ENCODE measurements at places on chromosomes 7 and 10.

DNA sequence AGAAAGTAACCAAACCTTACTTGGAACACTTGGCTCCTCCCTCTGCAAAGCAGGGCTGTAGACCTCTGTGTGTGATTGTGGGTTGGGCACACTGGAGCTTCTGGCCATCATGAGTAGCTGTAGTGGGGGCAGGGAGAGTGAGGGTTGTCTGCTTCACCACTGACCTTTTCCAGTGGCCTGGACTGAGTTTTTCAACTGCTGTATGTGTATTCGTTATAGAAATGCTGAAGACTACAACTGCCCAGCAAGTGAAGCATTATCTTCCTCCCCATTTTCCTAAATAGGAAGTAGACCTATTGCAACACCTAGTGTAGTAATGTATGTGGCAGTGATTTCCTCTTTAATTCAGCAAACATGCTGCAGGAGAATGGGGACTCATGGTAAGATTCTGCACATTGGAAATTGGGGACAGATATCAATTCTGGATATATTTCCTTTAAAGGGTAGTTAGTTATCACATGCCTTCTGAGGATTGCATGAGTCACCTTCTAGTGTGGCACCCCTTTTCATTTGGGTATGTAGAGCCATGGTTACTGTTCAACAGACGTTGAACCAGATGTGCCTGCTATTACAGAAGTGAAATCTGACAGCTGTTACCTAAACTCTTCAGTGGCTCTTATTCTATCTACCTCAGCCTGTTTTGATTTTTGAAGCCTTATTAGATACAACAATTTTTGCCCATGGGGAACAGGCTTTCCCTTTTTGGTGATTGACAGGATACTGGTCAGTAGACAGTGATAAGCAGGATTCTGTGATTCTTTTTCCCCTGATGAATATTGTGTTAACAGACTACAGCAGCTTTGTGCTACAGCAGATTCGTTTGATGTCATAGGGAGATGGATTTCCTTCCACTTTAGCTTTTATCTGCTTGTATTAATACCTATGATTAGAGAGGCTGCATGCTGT, 130.9 kb downstream of the SND1 start:
- peak; percentile 38 for DNase-seq

- no peak for DNase-seq
Measured at GRCh38 chr10:112855134-112855533, 94.9 kb upstream of the TCF7L2 start.

- DNase-seq, result no peak
Measured at GRCh38 chr7:10537764-10538163, 435.9 kb upstream of the PHF14 start.

DNA sequence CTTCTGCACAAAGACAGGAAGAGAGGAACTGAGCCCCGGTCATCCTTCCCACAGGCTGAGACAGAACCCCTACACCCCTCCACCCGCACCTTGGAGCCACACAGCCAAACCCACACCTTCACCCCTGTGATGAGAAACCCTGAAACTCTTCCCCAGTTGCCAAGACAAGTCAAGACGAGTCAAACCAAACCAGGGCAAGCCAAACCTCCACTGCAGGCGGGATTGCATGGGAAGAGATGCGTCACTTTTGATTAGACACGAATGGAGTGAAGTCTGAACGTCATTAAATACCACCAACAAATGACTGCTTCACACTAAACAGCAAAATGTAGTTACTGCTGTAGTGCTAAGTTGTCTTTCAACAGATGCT, 73.8 kb downstream of the PRPF18 start:
- DNase-seq, result no peak

- no peak for DNase-seq
Measured at GRCh38 chr7:121860953-121861352, 12.0 kb upstream of the PTPRZ1 start.

DNA sequence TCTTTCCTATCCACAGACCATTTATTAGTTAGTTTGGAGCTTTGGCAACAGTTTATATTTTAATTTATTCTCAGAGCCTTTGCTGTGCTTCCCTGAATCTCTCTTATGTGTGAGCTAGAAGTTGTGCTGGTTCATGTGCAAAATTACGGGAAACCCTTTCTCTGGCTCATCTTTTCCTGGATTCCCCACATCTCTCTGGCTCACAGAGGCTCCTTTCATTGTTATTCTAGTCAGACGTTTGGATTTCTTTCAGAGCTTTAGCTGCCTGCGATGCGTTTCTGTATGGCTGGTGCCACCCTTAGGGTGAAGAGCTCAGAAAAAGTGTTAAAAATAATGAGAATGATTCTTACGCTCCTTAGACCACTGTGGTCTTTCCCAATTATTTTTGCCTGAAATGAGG, 53.3 kb downstream of the TPST1 start:
- DNase-seq, result no peak

DNA sequence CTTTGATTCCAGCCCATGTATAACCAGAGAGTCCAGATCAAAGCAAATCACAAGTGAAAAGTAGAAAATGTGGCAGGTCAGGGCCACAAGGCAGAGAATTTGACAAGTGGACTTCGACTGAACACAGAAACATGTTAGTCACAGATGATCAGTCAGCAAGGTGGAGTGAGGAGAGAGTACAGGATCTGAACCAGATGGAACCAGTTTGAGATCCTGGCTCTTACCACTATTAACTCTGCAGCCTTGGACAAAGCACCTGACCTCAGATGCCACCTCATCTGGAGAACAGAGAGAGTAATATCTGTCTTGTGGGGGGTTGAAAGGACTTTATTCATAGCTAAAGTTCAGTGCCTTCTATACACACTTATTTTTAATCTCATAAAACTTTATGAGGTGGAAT, 4.4 kb downstream of the MRLN start:
- peak; percentile 72 for DNase-seq

Measured in kidney tubule cell (primary cell).